Mesothelial cell of epicardium (in vitro differentiated cells): ENCODE measurements at places on chromosomes 3 and 15. TPM values are rescaled to one million over a fixed set of nuclear protein-coding genes. Genes with fewer than 3 reads are reported as not detected.

DNA sequence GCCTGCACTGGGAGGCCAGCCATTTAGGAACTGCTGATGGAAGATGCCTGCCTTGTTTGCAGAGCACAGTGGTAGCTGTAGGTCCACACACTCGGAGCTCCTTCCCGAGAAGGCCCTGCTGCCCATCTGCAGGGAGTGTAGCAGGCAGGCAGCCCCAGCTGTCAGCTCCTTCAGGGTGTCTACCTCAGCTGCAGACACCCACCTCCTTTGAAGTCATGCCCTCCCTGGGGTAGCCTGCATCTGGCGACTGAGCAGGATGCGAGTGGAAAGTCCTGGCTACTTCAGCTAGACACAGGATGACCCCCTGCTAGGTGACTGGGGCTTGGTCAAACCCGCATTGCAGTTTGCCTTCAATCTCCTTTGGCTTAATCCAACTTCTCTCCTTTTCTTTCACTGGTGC lies 93.2 kb upstream of the TLE3 start:
- no peak for DNase-seq

DNA sequence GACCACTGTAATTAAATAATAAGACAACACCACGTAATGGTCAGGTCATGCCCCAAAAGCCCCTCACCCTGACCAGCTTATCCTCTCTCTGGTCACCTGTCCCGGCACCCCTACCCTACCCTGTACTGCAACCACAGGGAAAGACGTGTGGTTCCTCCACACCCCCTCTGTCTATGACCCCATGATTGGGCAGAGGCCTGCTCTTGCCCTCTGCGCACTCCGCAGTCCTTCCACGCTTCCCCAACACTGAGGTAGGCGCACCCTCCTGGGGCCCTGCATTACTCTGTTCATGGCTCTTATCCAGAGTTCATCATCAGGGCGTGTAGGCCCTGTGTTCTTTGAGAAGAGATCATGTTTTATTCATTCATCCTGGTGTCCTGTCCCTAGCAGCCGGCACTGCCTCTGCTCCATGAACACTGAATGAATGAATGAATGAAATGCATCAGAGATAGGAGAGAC lies 33.8 kb downstream of the MGLL start:
- DNase-seq, result no peak

DNA sequence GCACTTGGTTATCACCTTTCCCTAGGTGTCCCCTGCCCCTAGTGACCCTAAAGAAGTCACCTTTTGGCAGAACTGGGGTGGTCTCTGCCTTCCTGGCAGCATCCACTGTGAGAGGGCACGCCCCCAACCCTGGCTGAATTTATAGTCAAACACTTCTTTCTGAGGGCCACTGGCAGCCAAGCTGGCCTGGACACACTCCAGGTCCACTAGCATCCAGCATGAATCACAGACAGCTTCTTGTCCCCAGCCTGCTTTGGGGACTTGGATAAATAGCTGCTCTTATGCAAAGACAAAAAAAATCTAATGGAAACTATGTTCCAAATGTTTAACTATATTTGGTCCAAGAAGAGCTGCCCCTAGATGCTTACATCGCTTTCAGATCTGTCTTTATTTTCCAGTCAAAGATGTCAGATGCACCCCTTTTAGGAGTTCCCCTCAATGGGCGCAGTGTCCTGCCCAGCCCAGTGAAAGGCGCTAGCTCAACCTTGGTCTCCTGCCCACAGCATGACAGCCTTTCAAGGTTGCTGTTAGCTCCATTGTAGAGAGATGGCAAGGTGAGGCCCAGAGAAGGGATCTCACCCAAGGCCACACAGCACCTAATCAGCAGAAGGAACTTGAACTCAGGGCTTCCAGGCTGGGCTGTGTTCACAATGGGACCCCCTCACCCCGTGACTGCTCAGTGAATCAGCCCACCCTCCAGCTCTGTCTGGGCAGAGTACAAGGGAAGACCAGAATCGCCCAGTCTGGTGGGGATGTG lies 7.0 kb downstream of the RASL12 start:
- no peak for DNase-seq

DNA sequence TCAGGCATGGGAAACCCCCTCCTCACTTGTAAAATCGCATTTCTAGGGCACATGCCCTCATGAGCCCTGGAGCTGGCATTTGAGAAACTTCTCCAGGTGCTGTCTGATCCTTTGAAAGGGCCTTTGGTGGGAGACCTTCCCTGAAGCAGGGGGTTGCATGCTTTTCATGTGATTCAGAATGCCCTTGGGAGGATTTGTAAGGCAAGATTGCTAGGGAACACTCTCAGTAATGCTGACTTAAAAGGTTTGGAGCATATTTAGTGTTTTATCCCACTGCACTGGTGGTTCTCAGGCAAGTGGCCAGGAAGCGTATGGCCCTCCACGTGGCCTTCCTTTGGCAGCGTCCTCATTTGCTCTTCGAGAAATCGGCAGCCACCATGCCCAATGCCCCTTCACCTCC lies 164.1 kb downstream of the ARRDC4 start:
- no peak for DNase-seq

GRCh38 chr15:86483936-86484335 lies 404.3 kb downstream of the AGBL1 start:
- no peak for DNase-seq

DNA sequence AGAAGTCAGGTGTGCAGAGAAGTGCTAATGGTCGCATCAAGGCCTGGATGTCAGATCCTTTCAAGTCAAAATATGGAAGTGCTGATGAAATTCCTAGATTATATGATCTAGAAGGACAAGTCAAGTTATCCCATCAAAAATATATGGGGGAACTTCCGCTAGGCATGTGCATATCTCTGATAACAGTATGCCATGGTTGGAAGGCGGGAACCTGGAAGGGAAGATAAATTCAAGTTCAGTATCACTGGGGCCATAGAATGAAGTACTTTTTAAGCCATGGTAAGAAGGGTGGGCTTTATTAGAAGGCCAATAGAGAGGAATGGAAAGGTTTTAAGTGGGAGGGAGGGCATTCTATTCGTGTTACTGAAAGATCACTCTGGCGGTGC lies 38.3 kb downstream of the MITF start:
- no peak for DNase-seq

Gene PGBD4
- 1.4 to 1.5 TPM (median 1.5 TPM) in 3 replicates for total RNA-seq

Gene SPTBN5
- 2.1 to 2.7 TPM (median 2.3 TPM) in 3 replicates for total RNA-seq

Gene CACNA2D2
- total RNA-seq, result 9.9 to 10.8 TPM (median 9.9 TPM) in 3 replicates

Gene GOLGA6B
- 0.18 to 0.57 TPM in 2 of 3 replicates, not detected in the other for total RNA-seq

Gene UROC1
- total RNA-seq, result 0.11 to 0.13 TPM in 2 of 3 replicates, not detected in the other
